Nephron progenitor cell (in vitro differentiated cells): ENCODE measurements at places on chromosomes 5 and 9.

DNA sequence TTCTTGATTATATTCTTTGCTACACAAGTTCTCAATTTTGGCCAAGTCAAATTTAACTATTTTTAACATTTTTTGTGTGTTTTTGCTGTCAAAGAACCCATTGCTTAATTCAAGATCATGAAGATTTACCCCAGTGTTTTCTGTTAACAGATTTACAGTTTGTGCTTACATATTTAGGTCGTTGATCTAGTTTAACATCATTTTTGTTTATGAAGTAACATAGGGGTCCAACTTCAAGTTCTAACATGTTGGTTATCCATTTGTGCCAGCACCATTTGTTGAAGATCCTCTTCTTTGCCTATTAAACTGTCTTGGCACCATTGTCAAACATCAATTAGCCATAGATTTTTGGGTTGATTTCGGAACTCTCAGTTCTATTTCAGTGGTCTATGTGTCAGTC lies 71.0 kb downstream of the CCDC192 start:
- no peak for DNase-seq

DNA sequence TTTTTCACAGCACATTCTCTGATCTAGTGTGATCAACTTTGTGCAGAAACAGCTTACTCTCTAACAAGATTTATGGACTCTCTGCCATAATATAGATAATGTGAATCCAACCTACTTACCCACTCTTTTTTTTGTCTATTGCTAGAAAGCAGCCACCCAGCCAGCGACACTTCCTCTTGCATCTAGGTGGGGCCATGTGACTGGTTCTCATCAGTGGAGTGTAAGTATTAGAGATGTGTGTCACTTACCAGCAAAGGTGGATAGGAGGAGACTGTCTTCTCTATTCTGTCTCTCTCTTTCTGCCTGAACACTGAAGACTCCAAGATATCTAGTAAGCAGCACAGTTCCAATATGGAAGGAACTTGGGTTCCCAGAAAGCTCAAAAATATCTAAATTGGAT lies 174.8 kb downstream of the MCTP1 start:
- DNase-seq: no peak

- no peak for DNase-seq
Measured at GRCh38 chr5:100694100-100694499, 158.9 kb downstream of the FAM174A start.

DNA sequence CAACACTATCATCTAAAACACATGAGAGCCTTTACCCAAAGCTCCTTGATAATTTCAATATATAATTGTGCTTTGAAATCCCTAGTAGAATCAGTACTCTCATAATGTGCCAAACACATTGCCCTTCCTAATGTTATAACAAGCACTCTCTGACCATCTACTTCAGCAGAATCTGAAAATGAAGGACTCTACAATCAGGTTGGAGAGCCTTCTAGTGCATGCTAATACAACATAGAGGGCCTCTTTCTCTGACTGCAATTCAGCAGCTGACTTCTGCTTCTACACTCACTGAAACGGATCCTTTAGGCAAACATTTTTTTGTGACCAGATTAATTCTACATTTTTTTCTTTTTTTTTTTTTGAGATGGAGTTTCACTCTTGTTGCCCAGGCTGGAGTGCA lies 155.6 kb downstream of the EPB41L4A start:
- no peak for DNase-seq
